WERI-Rb-1 (cell line): ENCODE measurements at places on chromosomes 5 and 9.

- DNase-seq = no peak
Observed at GRCh38 chr5:172786736-172787462, 15.9 kb upstream of the DUSP1 start.

DNA sequence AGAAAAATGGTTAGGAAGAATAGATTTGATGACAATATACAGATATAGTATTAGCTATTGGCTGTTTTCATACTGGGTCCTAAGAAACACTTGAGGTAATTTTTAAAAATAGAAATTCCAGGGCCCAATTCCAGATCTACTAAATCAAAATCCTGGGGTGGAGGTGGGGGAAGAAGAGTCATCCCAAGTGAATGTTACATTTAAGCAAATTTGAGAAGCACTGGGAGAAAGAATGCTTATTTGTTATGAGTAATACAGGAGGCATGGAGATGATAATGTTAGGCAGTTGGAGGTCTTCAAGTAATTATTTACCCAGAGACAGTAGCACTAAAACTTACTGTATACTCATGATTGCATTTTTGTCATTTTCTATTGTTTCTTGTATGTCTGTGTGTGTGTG is 93.0 kb upstream of the DAB2 start:
- no peak for DNase-seq

GRCh38 chr5:88116396-88116795 is 152.2 kb downstream of the TMEM161B start:
- no peak for DNase-seq

DNA sequence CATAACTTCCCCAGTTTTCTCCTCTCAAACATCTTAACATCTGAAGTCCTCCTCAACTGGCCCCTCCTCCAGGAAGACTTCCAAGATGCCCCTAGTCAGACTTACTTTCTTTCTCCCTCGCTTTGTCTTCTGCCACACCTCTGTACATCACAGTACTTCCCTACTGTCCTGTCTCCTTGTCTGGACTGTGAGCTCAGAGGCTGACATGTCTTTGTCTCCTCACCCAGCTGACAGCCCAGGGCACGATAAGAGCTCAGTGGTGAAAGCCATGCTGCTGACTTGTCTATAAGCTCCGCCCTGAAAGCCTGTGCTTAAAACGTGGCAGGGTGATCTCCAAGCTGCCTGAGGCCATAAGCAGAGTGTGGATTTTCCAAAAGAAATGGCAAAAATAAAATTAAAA is 33.0 kb upstream of the SLC25A51 start:
- DNase-seq = peak; percentile 44
